ENCODE measurements at places on chromosomes 16 and 17. TPM values are rescaled to one million over a fixed set of nuclear protein-coding genes. Genes with fewer than 3 reads are reported as not detected.

DNA sequence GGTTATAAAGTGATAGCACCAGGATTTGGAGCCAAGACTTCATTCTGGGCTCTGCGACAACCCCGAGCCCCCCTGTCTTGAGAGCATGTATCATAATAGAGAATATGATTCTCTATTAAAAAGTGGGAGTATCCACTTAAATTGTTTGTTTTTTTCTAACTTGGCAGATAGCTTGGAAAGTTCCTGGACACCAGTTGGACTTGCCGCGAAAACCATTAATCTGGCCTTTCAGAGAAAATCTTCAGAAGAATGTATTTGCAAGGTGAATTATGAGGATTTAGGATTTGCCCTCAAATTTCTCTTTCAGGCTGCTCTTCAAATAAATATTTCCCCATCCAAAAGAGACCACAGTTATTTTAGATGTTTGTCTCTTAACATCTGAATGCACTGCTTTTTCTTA is 53.5 kb downstream of the MARCHF10 start:
- DNase-seq = no peak

DNA sequence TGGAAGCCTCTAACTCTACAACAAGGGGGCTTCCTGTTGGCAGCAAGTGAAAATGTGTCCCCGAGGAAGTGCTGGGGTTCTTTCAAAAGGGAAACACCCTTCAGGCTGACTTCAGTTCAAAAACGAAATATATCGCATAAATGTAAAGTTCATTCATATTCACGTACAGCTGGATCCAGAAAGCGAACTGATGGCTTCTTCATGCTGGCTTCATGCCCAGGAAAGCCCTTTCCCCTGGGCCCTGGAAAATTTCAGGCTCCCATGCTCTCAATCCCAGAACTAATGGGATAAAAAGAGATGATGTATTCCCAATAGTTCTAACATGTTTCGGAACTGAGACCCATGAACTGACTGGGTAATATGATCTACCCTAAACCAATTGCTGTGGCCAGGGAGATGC is 104.7 kb upstream of the CDH13 start:
- DNase-seq = no peak

KPNB1 gene
- 205 TPM for total RNA-seq

SLFN12L gene
- 0.58 TPM for total RNA-seq

CYBA gene
- 480 TPM for total RNA-seq

ABCA3 gene
- 39.3 TPM for total RNA-seq

DNA sequence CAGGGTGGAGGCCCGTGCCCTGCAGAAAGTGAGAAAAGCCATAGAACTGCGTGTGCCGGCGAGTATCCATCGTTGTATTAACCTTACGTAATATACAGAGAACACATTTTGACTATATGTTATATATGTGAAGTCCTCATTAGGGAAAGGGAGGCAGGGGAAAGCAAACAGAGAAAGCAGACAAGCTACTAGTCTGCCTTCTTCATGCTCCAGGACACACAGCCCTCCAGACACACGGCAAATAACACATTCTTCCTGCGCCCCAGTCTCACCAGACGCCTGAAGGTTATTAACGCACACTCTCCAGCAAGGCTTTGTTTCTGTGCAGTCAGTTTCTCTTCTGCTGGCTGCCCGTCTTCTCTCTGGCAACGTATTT is 28.8 kb downstream of the PRDM7 start:
- peak; percentile 23 for DNase-seq

DNA sequence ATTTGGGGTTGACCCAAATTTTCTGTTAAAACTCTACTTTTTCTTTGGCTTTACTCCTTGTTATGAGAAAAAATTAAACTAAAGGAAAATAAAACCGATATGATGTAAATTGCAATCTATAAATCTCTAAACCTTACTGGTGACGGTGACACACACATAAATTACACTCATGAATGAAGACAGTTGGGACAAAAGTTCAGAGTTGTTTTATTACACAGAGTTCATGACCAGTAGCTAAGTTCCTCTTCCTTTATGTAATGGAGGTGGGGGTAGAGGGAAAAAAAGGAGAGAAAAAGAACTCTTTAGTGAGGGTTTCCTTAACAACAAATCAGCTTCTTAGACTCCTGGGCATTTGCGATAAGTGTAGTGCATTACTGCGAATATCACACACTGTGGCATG is 220.7 kb downstream of the KCNJ2 start:
- no peak for DNase-seq

DNA sequence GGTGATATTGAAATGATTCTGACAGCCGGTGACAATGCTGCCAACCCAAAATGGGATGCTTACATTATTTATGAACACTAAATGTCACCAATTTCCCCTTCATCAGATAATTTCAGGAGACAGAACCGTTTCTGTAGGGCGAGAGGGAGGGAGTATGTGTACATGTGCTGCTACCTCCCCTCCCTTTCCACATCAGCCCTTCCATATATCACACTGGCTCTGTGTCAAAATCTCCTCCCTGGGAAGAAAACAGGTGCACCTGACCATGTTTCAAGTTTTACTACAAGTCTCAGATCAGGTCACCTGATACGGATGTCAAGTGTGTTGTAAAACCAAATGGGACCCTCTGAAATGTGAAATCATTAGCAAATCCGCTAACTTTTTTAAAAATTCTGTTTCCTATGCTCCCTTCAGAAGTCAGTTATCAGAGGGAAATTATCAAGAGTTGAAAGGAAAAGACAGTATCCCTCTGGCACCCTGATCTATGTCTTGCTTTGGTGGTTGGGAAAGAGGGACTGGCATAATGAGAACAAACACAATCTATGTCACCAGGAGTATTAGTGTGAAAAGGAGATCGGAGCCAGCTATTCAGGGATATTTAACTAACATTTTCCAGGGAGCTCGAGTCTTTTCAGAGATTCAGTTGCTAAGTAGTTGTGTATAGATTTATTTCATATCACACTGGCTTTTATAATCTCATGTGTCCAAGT is 1002.3 kb upstream of the CDH8 start:
- DNase-seq = no peak

ARL5C gene
- not detected for total RNA-seq

SHISA9 gene
- 1.3 TPM for total RNA-seq

DNA sequence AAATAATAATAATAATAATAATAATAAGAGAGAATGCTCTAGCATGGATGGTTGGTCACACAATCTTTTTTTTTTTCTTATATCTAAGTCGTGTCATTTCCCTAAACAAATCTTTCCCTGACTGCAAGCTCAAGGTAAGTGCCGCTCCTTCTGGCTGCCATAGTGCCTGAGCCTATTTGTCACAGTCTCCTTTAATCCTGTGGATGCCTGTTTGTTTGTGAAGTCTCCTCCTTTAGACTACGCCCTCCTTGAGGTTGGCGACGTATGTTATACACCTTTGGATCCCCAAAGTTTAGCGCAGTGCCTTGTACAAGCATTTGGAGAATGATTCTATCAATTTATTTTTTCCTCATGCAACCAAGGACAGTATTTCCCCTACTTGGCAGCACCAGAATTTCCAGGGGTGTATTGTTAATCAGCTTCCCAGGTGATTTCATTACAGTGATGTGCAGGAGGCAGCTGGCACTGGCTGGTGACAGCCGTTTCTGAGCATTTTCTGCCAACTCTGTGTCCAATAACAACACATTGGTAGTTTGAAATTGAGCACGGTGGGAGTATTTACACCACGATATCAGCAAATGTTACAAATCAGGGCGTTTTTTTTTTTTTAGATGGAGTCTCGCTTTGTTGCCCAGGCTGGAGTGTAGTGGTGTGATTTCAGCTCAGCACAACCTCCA is 26.6 kb downstream of the TMEM238L start:
- DNase-seq = no peak

KCNH6 gene
- total RNA-seq = 0.87 TPM

- no peak for DNase-seq
Observed at GRCh38 chr16:50741225-50741780, 583 bp upstream of the CYLD start.

- no peak for DNase-seq
Observed at GRCh38 chr17:31318851-31319661, 2.4 kb downstream of the EVI2A start.

GRCh38 chr16:53043428-53043831 is 9.3 kb downstream of the CHD9NB start:
- no peak for DNase-seq

GRCh38 chr17:82674656-82675475 is 23.6 kb downstream of the RAB40B start:
- no peak for DNase-seq

GRCh38 chr16:23225634-23226033 is 43.1 kb downstream of the SCNN1G start:
- no peak for DNase-seq

DNA sequence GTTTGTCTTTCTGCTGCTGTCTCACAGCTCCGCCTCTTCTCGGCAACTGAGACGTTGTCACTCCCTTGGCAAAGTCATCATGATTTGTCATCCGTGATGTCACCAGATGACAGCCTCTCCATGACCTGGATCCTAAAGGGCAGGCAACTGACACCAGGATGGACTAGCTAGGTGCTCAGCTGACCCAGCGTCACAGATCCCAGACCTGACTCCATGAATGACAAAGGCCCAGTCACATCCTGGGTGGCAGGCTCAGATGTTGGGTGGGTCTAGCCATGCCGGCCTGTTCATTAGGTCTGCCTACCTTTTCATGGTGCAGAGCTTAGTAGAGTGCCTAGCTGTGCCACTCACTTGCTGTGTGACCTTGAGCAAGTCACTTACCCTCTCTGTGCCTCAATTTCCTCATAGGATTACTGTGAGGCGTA is 3.8 kb upstream of the TMEM238L start:
- no peak for DNase-seq

DNA sequence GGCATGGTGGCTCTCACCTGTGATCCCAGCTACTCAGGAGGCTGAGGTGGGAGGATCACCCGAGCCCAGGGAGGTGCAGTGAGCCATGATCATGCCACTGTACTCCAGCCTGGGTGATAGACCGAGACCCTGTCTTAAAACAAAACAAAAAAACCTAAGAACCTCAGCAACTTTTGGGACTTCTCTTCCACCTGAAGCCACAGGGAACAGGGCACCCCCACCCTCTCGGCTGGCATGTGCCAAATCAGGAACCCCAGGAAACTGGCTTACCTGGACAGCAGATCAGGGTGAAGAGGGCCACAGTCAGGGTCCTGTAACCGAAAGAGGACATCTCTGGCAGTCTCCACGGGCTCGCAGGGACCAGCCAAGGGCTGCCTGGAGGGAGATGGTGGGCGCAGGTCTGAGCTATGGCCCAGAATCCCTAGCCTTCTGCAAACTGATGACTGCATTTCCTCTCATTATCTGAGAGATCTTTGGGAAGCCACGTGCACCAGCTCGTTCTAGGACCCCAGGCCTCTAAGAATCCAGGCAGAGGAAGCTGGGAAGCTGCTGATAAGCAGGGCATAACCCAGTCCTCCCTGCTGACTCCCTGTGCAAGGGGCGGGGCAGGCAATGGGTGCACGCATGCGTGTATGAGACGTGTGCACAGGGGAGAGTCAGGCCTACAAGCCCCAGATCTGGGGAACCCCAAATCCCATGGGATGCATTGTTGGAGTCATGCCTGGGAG is 8.4 kb downstream of the PRR29 start:
- peak; percentile 78 for DNase-seq

DNA sequence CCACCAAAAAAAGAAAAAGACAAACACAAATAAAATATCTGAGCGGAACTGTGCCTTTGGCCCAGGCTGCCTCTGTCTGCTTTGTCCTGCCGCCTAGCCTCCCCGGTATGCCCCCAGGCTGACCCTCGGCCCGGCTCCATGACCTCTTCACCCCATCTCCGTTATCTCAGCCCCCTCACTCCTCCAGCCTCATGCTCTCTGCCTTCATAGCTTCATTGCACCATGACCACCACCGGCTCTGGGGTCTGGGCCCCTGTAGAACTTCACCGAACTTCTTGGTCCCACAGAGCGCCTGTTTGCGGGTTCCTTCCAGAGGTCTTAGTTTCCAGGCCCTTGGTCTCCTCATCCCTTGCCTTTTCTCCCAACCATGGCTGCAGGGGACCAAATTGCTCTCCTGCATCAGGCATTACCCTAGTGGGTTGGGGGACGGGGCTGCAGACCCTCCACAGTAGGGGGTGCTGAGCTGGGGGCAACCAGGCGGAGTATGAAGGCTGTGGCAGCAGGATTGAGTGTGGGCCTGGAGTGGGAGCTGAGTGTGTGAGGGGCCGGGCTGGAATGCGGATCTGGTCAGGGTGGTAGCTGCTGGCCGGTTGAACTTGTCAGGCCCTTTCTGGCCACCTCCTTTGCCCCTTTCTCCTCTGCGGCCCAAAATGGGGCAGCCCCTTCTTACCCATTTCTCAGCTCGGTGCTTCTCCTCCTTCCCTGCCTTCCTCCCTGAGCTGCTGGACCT is 6.9 kb downstream of the HIRIP3 start:
- no peak for DNase-seq

DNA sequence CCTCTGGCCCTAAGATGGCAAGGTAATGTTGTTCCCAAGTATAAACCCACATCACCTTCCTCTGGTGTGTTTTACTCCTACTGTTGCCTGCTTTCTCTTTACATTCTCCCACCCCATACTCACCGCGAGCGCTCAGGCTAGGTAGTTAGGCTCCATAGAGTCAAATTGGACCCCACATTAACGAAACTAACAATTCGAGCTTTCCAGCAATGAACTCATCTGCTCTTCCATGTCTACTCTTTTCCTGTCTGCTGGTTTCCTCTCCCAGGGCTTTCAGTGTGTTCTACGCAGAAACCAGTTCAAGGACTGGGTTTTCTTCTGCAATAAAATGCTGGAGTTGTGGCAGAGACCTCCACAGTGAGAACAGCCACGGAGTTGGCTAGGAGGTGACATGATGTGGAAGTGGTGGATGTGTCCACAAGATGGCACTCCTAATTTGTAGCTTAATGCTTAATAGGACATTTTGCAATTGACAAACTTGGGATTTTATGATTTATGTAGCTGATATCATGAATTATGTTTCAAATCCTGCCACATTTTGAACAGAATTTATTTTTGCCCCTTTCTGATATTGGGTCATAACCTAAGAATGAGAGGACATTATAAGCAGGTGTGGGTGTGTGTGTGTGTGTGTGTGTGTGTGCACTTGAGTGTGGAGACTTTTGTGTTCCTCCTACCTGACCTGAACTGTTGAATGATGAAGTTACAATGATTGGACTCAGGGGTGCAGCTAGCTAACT is 2.2 kb upstream of the UQCRC2 start:
- no peak for DNase-seq

DNA sequence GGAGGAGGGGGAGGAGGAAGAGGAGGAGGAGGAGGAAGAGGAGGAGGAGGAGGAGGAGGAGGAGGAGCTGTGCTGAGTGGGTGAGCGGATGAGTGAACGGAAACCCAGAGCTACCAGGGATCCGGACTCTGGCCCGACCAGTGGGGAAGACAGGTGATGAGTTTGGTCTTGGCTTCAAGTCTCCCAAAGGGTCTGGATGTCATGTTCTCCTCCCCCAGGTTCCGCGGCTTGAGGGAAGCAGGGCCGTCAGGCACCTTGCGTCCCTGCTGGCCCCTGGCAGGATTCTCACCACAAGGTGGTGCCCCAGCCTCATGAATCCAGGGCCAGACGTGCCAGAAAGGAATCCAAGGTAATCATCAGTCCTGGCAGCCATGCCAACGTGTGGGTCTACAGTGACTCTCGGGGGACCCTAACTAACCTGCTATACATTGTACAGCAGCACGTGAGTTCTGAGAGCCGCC is 13.5 kb upstream of the ABAT start:
- peak; percentile 89 for DNase-seq

ZACN gene
- not detected for total RNA-seq

Data from stomach (tissue), 19 donors.